ENCODE measurements at places on chromosomes 1 and 21.

GRCh38 chr1:53655931-53656746 lies 82.8 kb downstream of the GLIS1 start:
- no peak for DNase-seq

DNA sequence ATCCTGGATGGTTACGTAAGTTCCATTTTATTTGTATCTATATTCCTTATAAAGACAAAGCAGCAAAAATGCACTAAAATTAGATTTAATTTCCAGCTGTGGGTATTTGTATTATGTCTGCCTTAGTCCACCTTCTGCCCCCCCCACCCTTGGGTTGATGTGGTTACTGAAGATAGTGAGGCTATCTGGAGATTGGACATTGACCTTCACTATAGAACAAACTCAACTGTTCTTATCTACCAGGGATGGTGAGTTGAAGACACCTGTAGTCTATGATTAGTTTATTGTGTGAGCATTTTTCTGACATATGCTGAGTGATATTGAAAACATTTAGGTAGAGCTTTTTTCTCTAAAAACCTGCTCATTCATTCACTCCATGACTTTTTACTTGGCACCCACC lies 122.2 kb downstream of the NFIA start:
- DNase-seq = no peak

GRCh38 chr1:7463526-7463925 lies 307.6 kb upstream of the VAMP3 start:
- DNase-seq = no peak

DNA sequence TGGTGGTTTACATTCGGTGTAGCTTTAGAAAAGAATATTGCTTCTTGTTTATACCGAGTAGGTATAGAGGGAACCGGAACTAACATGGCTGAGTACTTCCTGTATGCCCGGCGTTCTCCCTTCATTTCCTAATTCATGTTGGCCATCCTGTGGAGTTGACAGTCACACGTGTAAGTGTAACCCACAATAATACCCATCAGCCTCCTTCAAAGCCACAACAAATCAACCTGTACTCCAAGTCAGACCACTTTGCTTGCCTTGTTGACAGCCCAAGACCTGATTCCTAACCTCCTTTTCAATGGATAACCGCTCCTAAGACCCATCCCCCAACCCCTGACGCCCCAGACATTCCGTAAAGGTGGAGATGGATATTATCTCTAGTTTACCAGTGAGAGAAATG lies 42.1 kb downstream of the UBE2U start:
- no peak for DNase-seq

- DNase-seq = no peak
These were observed 4.2 kb downstream of the HTR6 start for GRCh38 chr1:19668888-19669287.

GRCh38 chr1:175493321-175494010 lies 249.9 kb downstream of the TNR start:
- no peak for DNase-seq

GRCh38 chr1:167864392-167865032 lies 49.4 kb downstream of the ADCY10 start:
- DNase-seq = no peak

DNA sequence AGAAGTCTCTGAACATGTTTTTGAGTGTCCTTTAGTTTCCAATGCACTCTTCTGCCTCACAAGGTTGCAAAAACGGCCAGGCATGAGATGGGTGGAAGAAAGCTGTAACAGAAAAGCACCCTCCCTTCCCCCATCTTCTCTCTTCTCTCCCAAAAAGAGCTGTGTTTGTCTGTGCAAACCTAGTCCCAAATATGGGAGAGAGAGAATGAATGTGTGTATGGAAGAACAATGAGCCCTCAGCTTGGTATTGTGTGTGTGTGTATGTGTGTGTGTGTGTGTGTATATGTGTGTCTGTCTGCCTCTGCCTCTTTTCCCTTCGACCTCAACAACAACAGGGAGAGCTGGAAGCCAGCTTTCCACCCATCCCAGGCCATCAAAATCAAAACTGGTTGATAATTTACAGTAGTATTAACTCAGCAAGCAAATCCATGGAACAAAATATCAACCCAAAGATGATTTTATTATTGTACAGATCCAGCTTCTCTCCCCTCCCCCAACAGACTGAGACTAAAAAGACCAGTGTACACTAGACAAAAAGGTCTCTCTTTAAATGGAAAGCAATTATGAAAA lies 1.8 kb downstream of the RERE start:
- no peak for DNase-seq

DNA sequence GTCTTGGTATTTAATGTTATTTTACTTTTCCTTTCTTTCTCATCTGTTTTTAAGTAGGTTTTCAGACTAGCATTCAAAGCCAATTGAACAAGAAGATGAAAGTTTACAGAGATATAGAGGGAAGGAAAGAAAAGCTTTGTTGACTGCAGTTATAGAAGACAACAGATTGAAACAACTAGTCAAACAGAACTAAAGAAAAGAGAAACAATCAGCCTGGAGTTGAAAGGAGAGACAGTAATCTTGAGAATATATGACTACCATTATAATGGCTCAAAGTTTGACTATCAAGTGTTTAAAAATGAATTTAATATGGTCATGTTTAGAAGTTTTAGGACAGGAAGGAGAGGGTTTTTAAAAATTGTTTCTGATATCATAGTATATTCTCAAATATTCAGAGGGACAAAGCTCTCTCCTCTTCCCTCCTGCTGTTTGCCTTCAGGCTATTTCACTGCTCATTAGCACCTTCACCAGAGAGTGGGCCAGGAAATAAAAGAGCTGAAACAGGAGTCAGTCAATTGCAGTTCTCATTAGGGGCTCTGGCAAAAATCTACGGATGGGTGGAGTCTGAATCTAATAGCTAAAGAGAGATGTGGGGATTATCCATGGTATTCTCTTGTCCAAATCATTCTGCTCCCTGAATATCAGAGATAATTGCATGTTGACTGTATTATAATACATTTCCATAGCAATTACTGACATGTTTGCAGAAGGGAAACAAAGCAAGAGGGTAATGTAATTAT lies 577.8 kb downstream of the BRINP3 start:
- no peak for DNase-seq

GRCh38 chr1:246708166-246708565 lies 16.0 kb upstream of the SCCPDH start:
- DNase-seq = no peak

- DNase-seq = no peak
These were observed 136.8 kb upstream of the WNT4 start for GRCh38 chr1:22279735-22280134.

- no peak for DNase-seq
These were observed 639 bp upstream of the SPATA1 start for GRCh38 chr1:84505493-84506001.

DNA sequence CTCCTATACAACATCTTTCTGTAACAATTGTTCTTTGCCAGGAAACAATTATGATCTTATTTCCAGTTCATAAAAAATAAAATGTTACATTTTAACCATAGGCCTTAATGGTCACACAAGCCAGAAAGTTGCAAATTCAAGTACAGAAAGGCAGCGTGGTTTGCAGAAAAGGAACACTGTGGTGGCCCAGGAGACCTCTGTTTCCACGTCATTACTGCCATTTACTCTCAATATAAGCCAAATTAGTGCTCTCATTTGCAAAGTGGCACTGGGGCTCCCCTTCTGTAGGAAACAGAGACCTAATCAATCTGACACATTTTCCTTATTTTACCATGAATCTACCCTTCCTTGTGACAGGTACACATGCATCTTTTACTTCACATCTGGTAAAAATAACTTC lies 79.3 kb upstream of the TLR5 start:
- no peak for DNase-seq

DNA sequence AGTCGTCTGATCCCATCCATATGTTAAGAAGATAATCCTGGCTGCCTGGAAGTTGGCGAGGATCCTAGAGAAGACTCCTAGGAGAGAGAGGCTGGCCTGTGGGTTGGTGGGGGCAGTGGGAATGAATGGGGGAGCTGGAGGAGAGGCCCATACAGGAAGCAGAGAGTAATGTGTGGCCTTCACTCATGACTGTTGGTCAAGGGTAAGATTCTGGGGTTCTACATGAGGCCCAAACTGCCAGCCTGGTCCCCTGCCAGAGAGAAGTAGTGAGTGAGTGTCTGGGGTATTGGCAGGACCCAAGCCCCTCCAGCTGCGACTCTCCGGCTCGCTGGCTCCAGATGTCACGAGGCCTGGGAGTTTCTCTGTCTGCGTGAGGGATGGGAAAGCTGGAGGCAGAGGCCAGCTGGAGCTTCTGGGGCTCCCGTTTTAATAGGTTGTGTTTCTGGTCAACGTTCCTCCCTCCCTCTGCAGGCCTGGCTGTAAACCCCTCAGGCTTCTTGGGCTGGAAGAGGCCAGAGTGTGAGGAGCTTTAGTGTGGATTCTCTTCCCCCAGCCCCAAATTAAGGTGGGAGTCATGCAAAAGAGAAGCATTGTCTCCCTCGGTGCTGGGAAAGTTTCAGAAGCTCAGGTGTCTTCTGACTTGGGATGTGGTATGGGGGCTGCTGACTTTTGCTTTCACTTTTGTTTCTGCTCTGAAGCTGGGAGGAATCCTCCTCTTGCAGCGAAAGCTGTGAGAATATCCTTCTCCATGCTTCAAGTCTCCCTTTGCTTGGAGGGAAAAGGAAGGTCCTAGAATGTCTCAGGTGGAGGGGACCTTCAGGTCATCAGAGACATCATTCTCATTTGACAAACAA lies 2.6 kb downstream of the TMEM51 start:
- no peak for DNase-seq

DNA sequence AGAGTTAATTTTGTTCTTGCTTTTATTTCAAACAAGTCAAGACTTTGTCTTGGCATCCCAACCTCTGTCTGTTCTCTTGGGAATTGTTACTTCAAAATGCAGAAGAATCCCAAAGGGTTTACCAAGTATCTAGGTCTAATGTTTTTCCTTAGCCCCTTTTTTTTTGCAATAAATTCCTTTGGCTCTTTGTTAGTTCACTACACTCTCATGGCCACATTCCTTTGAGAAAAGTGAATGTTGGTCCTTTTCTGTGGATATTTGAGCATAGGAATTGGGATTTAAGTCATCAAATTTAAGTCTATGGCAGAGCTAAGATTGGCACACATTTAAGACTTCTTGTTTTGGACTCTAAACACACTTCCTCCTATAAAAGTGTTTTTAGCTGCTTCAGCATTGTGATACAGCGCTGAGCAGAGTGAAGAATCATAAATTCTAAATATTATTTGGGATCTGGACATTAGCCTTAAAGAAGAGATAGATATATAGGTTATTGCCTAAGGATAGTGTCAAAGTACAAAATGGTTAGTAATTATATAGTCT lies 1.9 kb downstream of the BTF3L4 start:
- DNase-seq = no peak
